A549 treated with CORT108297 at 1 μM for 4 hours (cell line): ENCODE measurements at places on chromosomes 12 and 14. TPM values are rescaled to one million over a fixed set of nuclear protein-coding genes. Genes with fewer than 3 reads are reported as not detected.

Gene CCNT1
- 12.1 to 14.7 TPM (median 13.4 TPM) in 5 replicates for total RNA-seq

Gene SLCO1B1
- total RNA-seq: 0.35 to 0.46 TPM (median 0.42 TPM) in 5 replicates

Gene CD27
- not detected in 5 replicates for total RNA-seq

Gene PRKD1
- total RNA-seq: 2.4 to 2.9 TPM (median 2.4 TPM) in 5 replicates

Gene PUS7L
- total RNA-seq: 3.1 to 5.2 TPM (median 3.6 TPM) in 5 replicates

Gene KRT79
- total RNA-seq: 0.05 to 0.14 TPM (median 0.09 TPM) in 4 of 5 replicates, not detected in the other

Gene ADAM20
- not detected in 5 replicates for total RNA-seq

Gene PPP4R4
- 0.17 to 0.40 TPM (median 0.29 TPM) in 5 replicates for total RNA-seq

Gene CCDC88C
- total RNA-seq: 5.3 to 7.2 TPM (median 6.2 TPM) in 5 replicates

Gene LUM
- total RNA-seq: 0.07 to 0.50 TPM (median 0.40 TPM) in 4 of 5 replicates, not detected in the other

Gene RHEBL1
- 4.3 to 6.2 TPM (median 5.4 TPM) in 5 replicates for total RNA-seq

Gene ERBB3
- 1.0 to 1.8 TPM (median 1.6 TPM) in 5 replicates for total RNA-seq

Gene POTEG
- not detected in 5 replicates for total RNA-seq

Gene TEX52
- not detected in 5 replicates for total RNA-seq

Gene PPM1H
- total RNA-seq: 6.3 to 8.1 TPM (median 7.0 TPM) in 5 replicates

Gene WNT5B
- total RNA-seq: 1.1 to 2.5 TPM (median 2.2 TPM) in 5 replicates

Gene RNASE7
- not detected in 5 replicates for total RNA-seq

Gene MYH6
- not detected in 5 replicates for total RNA-seq

Gene JPH4
- total RNA-seq: 0.03 to 0.05 TPM in 2 of 5 replicates, not detected in the others

Gene SYT10
- total RNA-seq: not detected in 5 replicates

Gene TGM1
- 0.65 to 1.3 TPM (median 1.1 TPM) in 5 replicates for total RNA-seq

Gene GPR132
- total RNA-seq: 0.37 to 0.81 TPM (median 0.68 TPM) in 5 replicates

Gene STAC3
- 0.33 to 0.47 TPM (median 0.42 TPM) in 5 replicates for total RNA-seq

Gene IGF1
- not detected in 5 replicates for total RNA-seq

Gene THTPA
- 13.7 to 14.9 TPM (median 14.3 TPM) in 5 replicates for total RNA-seq

Gene C12orf56
- total RNA-seq: 0.03 to 0.15 TPM (median 0.04 TPM) in 4 of 5 replicates, not detected in the other

Gene TAS2R20
- 0.07 to 0.13 TPM (median 0.10 TPM) in 5 replicates for total RNA-seq

Gene BTG1
- total RNA-seq: 73.2 to 100 TPM (median 81.6 TPM) in 5 replicates

Gene ESR2
- 0.01 to 0.08 TPM (median 0.07 TPM) in 5 replicates for total RNA-seq

Gene OTX2
- not detected in 5 replicates for total RNA-seq

Gene SLC5A8
- total RNA-seq: not detected in 5 replicates

Gene LRRC43
- total RNA-seq: 0.07 to 0.37 TPM (median 0.21 TPM) in 5 replicates

Gene BCL2L2
- 17.7 to 23.3 TPM (median 20.7 TPM) in 5 replicates for total RNA-seq

Gene GPR137C
- total RNA-seq: 0.07 to 0.16 TPM (median 0.10 TPM) in 5 replicates

Gene VRTN
- not detected in 5 replicates for total RNA-seq

Gene SMAGP
- total RNA-seq: 20.2 to 25.3 TPM (median 23.0 TPM) in 5 replicates

Gene B4GALNT3
- total RNA-seq: 0.43 to 0.81 TPM (median 0.59 TPM) in 5 replicates

Gene KRT78
- 0.08 to 0.14 TPM (median 0.10 TPM) in 3 of 5 replicates, not detected in the others for total RNA-seq

Gene CEBPE
- total RNA-seq: not detected in 5 replicates

Gene SAMD15
- total RNA-seq: 1.7 to 2.7 TPM (median 2.1 TPM) in 5 replicates

Gene DDN
- 0.57 to 0.82 TPM (median 0.67 TPM) in 5 replicates for total RNA-seq

Gene RTL1
- total RNA-seq: 0.26 to 0.31 TPM (median 0.30 TPM) in 5 replicates
